AG20443 (cell line): ENCODE measurements at places on chromosomes 4 and X.

DNA sequence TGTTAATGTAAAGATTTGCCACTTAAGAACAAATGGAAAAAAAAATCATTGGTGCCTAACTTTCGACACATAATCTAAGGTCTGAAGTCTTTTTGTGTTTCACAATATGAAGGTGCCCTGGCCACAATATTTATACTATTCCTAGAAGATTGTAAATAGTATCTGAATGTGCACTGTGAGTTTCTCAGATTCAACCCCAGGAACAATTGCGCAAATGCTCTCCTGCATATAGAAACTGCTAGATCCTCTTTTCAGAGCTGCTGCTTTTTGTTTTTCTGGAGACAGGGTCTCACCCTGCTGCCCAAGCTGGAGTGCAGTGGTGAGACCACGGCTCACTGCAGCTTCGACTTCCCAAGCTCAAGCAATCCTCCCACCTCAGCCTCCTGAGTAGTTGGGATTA lies 480.1 kb upstream of the FTHL17 start:
- no peak for DNase-seq

DNA sequence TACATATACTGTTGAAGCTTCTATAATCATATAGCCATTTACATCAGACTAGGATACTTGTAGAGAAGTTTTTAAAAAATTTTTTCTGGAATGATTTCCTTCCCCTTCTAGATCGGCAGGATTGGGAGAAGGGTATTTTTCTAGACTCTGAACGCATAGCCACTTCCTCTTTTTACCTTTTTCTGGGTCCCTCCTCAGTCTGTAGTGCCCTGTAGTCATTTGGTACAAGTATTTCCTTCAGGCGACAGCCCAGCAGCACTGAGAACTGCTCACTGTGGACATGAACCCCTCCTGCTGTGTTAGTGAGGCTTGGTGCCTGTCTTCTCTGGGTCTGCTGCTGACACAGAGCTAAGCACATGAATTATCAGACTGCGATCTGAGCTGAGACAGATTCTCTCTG lies 255.4 kb downstream of the ARHGAP10 start:
- no peak for DNase-seq

DNA sequence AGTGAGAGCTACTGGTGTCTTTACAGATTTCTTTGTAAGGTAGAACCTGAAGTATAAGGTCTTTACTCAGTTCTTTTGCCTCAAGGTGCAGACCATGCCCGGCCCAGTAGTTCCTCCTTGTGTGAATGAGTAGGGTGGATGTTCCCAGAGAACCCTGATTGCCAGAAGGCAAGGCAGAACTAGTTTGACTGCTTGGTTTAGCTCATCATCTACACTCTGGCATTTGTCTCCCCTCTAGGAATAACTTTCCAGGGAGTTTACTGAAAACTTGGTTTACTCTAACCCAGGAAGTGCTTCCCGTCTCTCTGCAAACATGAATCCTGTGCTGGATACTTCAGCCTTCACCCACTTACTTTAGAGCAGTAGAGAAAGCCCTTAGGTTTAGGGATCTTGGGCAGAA lies 29.1 kb downstream of the MCUB start:
- no peak for DNase-seq

- no peak for DNase-seq
Observed at GRCh38 chr4:2408401-2408958, 10.0 kb downstream of the ZFYVE28 start.

- no peak for DNase-seq
Observed at GRCh38 chr4:7416745-7417432, 17.8 kb downstream of the PSAPL1 start.

DNA sequence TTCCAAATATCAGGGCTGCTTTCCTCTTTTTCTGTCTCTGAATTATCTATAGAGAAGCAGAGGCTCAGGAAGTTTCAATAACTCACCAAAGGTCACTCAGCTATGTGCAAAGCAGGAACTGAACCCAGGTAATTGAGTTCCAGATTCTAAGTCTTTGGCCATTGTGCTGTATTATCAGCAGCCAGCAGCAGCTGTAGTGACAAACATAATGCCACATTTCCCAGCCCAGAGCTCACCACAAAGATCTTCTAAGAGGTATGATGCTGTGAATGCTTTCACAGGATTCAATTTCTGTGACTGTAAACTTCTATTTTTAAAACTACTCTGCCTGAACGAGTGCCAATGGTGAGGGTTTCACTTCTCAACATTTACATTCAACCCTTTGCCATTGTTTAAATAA lies 56.4 kb downstream of the SPOCK3 start:
- DNase-seq, result no peak

GRCh38 chrX:40237731-40238178 lies 140.0 kb upstream of the BCOR start:
- no peak for DNase-seq

- no peak for DNase-seq
Observed at GRCh38 chrX:121639781-121640180, 592.4 kb downstream of the GLUD2 start.

- DNase-seq, result no peak
Observed at GRCh38 chr4:121943941-121944340, 7.9 kb downstream of the TRPC3 start.

- no peak for DNase-seq
Observed at GRCh38 chrX:152847281-152847680, 16.4 kb downstream of the NSDHL start.

GRCh38 chr4:65018313-65018712 lies 609.1 kb upstream of the TECRL start:
- DNase-seq, result no peak
